ENCODE measurements at places on chromosomes 2 and 18.

DNA sequence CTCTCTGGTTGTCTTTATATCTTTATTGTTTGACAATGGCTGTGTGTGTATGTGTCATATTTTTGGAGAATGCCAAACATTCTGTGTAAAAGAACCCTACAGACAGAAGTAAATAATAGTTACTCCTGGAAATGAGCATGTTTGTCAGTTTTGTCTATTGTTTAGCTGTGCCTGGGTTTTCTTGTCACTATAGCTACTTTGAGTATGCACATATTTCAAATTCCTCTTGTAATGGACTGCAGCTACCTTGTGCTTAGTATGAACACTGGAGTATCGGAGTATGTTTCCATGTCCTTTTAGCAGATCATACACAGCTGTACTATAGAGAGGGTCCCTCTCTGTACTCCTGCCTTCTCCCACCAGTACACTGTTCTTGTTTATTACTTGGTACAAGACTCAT is 58.0 kb upstream of the DOCK10 start:
- peak; percentile 30 for DNase-seq

- peak; percentile 60 for DNase-seq
Observed at GRCh38 chr2:170873035-170873692, 55.9 kb upstream of the GORASP2 start.

- DNase-seq: no peak
Observed at GRCh38 chr2:65291216-65292105, 63.8 kb downstream of the ACTR2 start.

- DNase-seq: no peak
Observed at GRCh38 chr2:138476186-138476585, 25.4 kb upstream of the SPOPL start.

GRCh38 chr2:64404002-64404731 is 49.8 kb upstream of the LGALSL start:
- DNase-seq: peak; percentile 25

DNA sequence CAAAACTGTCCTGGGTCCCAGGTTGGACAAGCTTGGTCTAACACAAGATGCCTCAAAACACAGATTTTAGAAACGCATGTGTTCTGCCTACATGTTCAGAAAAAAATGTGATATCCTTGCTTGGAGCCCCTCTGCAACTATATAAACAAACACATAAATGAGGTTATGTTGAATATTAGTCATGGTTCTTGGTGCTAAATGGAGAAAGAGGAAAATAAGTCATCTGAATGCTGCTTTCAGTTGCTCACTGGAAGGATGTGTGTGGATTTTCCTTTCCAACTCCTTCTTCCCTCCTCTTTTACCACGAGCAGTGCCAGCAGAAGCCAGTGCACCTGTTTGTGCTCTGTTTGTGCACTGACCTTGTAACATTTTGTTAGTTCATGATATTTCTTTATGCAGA is 85.3 kb downstream of the PIEZO2 start:
- DNase-seq: no peak

DNA sequence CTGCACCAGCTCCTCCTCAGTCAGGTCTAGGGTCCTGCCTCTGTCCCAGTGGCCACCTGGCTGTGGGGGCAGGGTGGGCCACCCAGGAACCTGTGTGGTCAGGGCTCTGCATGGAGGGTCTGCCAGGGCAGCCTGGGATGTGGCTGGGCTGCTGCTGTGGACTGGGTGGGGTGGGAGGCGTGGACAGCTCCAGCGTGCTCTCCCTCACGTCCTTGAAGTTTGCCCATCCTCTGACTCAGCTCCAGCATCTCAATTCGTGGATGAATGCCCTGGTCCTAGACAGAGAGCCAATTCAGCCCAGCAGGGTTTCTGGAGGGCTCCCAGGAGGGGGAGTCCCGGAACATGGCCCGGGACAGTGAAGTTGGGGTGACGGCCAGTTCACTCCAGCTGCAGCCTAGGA is 64.3 kb upstream of the EPAS1 start:
- no peak for DNase-seq

DNA sequence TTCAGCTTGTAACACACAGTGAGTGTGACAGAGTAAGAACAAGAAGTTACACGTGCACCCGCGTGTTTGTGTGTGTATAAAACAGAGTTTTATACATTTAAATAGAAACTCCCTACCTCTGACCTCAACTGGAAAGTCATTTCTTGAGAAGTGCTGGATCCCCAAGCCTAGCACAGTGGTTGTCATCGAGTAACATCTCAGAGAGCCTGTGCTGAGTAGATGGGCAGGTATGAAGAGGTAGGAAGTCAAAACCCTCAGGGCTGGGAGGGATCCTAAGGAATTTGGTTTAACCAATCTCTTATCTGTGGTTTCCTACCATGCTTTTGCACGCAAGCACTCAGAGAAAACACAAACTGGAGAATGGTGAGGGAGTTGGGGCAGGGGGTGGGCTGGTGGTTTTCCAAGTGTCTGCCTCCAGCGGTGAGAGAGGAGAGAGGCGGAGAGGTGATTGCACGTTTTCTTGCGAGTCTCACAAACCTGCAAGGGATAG is 9.2 kb downstream of the ACOXL start:
- DNase-seq: no peak

DNA sequence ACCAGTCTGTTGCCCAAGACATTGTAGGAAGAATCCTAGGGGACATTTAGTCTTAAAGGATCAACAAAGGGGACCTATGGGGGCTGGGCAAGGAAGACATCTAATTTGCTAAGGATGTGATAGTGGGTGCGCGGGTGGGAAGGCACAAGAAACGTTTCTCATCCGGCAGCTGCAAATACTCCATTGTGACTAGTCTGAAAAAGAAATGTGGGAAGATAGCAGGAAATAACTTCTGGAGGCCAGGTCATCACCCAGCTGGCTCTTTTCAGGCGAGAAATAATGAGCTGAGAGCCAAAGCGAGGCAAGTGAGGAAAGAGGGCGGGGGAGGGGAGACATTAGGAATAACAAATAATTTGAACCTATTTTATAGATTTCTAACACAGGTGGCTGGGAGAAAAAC is 70.3 kb upstream of the NCK2 start:
- DNase-seq: no peak

DNA sequence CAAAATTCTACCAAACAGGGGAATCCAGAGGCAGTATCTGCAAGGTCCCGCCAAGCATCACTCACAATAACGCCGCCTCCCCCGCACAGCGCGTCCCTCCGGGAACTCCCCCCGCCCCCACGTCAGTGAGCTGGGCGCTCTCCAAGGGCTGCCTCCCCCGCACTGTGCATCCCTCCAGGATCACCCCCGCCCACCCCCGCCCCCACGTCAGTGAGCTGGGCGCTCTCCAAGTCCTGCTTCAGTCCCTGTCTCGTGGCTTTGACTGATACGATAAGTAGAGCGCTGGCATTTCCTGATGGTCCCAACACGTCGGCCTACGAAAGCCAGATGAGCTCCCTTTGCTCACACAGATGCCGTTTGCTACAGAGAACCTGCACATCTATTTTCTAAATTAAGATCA is 130.7 kb upstream of the TPO start:
- DNase-seq: no peak

DNA sequence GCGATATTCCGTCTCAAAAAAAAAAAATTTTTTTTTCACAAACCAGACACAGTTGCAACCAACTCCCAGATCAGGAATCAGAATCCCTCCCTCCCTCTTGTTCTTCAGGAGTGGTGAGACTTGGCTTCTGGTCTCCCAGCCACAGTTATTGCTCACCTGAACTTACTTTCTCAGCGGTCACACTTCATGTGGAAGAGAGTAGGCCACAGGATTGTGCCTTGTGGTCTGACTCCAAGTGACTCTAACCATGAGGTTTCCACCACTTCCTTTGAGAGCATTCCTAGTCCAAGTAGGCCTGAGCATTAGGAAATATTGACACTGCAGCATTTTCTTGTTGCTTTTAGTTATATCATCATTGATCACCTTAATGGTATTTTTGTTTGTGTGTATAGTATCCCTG is 12.1 kb downstream of the FMNL2 start:
- no peak for DNase-seq

GRCh38 chr2:95346231-95346737 is 49.1 kb downstream of the KCNIP3 start:
- peak; percentile 62 for DNase-seq

DNA sequence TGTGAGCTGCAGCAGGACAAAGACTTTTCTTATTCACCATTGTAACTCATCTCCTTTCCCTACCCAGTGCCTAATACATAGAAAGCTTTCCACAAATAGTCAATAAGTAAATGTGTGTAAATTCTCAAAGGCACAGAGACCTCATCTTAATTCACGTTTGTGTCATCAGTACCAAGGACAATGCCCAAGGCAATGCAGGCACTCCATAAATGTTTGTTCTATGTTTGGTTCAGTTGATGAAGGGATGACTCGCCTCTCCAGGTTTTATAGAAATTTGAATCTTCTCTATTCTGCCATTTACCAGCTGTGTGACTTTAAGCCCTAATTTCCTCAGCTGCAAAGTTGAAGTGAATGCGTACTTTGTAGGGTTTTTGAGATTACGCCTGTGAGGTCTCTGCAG is 2.1 kb upstream of the MOGAT1 start:
- DNase-seq: no peak

GRCh38 chr2:53987336-53987921 is 16.6 kb upstream of the PSME4 start:
- DNase-seq: no peak

DNA sequence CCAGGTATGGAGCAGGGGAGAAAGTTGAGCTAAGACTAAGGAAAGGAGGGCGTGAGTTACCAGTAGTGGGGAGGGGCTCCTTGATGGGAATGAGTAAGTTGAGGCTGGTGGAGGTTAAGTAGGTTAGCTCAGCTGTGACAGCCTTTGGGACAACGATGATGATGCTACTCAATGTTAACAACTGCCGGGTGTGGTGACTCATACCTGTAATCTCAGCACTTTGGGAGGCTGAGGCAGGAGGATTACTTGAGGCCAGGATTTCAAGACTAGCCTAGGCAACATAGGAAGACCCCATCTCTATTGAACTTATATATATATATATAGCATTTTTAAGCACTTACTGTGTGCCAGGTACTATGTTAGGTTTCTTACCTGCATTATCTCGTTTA is 48.4 kb downstream of the HK2 start:
- DNase-seq: no peak

- DNase-seq: no peak
Observed at GRCh38 chr18:38244480-38244879, 678.9 kb upstream of the CELF4 start.

DNA sequence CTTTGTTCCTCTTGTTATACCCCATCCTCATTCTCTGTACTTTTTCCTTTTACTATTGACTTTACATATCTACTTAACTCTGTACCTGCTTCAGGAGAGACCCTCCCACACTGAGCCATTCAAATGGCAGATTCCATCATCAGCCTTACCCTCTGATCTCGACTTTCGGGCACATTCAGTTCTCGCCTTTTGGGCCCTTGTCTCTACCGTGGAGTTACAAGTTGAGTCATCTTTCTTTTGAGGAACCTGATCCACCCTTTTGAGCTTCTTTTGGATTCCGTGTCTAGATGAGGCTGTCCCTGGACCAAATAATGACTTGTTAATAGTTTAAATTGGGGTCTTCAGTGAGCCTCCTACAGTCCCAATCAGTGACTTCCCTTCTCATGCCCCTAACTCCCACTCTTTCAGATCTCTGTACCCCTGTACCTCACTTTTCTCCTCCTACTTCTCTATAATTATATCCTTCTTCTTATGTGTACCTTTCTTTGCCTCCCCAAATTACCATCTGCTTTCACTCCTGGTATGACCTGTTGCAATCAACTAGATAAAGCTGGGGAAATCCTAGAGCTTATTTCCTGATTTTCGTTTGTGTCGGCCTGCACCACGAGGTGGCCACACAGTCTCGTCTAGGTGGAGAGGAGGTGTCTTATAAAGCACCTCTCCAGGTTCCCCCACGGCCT is 17.2 kb downstream of the SP110 start:
- no peak for DNase-seq

DNA sequence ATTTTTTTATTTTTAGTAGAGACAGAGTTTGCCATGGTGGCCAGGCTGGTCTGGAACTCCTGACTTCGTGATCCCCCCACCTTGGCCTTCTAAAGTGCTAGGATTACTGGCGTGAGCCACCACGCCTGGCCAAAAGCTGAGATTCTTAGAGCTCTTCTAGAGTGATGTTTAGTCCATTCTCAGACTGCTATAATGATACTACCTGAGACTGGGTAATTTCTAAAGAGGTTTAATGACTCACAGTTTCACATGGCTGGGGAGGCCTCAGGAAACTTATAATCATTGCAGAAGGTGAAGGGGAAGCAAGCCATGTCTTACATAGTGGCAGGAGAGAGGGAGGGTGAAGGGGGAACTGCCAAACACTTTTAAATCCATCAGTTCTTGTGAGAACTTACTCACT is 1804.9 kb upstream of the LRRTM1 start:
- no peak for DNase-seq

DNA sequence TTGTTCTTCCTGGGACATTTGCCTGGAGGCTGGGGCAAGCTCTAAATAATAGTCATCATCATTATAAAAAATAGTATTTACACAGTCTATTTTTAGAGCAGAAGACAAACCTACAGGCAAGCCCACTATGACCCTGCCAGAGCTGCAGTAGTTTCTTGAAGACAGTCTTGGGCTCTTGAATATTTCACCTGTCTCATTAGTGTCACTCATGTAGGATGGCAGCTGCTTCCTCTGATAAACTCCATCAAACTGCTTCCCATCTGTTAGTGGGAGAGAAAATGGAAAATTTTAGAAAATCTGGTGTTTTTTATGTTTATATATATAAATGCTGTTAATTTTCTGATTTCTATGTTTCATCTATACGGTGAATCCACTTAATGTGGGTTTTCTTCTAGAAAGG is 8.5 kb upstream of the CYRIA start:
- DNase-seq: no peak

DNA sequence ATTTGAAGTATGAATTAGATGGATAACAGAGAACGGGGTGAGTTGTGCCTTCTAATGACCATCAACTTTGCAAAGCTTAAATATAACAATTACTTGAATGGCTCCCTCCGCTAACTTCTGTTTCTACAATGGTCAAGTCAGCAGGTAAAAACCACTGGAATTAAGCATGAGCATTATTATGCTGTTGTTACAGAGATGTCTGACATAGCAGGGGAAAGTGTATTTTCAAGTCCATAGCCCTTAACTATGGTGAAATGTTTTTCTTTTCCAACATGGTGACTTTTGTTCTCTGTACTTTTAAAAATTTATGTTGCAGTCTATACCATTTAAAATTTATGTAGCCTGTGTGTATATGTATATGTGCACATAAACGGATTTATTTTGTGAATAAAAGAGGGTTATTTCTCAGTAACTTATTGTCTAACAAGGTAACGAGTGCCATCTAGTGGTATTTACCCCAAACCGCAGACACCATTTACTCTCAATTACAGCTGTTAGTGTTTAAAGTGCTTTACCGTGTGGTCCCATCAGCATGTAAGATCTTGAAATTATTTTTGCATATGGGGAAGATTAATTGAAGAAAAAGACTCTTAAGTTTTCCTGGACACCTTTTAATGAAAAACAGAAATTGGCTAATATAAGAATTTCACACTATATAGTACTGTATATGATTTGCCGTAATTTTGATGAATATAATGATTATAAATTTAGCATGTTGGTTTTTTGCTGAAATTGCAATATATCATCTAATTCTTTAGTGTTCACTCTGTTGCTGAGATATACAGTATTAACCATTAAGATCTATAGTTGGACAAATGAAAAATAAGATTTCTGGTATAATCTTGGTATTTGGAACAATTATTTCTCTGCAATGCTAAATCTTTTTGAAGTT is 78.2 kb downstream of the UBE2E3 start:
- DNase-seq: peak; percentile 50

- no peak for DNase-seq
Observed at GRCh38 chr18:6763524-6763923, 34.0 kb downstream of the ARHGAP28 start.

GRCh38 chr18:28960146-28960545 is 783.2 kb upstream of the CDH2 start:
- DNase-seq: no peak

Data from NCI-H460 (cell line).